CD4-positive, alpha-beta T cell treated with Interleukin-15 for 1 hour (primary cell): ENCODE measurements at places on chromosomes 2 and 18.

GRCh38 chr2:79721966-79722365 is 209.1 kb downstream of the CTNNA2 start:
- DNase-seq: no peak

DNA sequence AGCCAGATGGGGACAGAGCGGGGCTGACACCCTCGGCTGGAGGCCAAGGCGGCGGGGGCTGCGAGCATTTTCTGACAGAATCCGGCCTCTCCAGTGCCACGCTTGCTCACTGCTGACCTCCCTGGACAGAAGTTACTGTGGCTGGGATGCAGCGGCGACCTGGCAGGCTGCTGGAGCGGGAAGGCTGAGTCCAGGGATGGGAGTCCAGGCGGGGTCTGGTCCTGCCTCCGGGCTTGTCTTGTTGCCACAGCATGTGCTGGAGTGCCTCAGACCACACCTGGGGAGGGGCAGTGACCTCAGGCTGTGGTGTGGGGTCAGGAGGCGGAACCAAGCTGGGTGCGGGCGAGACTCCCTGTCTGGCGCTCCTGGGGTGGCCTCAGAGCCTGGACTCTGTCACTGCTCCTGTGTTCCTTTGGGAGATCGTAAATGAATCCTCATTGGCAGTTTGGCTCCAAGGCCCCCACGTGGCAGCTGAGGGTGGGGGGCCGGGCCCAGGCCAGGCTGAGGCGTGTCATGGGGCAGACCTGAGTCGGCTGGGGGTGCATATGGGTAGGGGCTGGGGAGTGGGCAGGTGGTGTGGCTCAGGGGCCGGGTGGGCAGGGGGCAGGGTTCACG is 5.5 kb downstream of the BOK start:
- no peak for DNase-seq

DNA sequence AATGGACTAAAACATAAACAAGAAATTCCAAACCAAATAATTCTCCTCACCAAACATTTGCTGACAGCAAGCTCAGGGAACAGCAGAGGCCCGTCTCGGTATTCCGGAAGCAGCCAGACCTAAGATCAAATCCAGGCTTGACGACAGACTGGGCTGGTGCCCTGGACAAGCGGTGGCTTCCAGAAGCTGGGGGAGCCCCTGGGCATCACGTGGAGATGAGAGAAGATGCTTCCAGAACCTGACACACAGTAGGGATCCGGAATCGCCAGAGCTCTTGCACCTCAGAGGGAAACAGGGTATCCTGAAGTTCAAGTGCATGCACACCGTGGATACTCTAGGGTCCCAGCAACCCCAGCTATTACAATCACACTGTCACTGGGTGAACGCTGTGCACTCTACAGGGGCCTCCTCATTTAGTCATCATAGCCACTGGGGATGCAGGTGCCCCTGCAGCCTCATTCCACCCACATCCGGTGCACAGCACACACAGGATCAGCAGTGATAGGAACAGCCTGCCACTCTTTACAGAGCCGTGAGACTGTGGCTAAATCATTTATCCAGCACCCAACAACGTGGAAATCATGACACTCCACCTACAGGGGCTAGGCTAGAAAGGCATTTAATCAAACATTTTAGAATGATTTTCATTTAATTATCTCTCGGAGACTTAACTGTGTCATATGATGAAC is 102.6 kb downstream of the HDAC4 start:
- peak; percentile 75 for DNase-seq

- DNase-seq: no peak
These were observed 84.8 kb upstream of the RND3 start for GRCh38 chr2:150572194-150572766.

- DNase-seq: peak; percentile 28
These were observed 1.9 kb upstream of the MEIS1 start for GRCh38 chr2:66432801-66433694.

DNA sequence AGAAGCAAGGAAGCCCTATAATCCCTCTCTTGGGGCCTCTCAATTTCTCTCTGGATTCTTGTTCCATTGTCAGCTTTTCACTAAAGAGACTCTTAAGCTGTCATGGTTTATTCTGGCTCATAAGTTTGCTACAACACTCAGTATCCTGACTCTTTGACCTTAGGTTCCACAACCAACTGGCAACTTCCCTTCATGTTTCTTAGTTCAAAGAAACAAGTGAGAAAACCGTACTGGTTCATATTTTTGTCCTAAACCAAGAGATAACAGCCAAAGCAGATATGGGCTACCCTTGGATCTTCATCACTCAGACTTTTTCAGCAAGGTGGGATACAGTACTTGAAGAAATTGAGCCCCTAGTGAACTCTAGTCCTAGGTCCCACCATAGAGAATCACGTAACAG is 109.9 kb upstream of the CRIM1 start:
- DNase-seq: no peak

DNA sequence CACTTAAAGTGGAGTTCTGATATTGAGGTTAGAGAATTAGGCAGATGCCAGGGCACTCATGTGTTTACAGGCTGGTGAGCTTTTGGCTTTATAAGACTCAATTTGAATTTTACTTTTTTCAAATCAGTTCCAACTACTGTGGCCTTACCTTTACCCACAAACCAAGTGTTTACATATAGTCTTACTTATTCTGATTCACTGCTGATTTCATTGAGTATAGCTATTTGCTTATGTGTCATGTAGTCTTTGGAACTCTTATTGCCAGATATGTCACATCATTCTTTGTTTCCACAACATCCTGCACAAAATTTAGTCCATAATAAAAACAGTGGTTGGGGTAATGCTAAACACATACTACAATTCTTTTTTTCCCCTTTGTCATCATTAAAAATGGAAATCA is 96.5 kb downstream of the XIRP2 start:
- no peak for DNase-seq

- DNase-seq: no peak
These were observed 98.7 kb downstream of the ANKRD44 start for GRCh38 chr2:197211881-197212342.

- DNase-seq: no peak
These were observed 76.3 kb downstream of the HNMT start for GRCh38 chr2:138040616-138041015.

DNA sequence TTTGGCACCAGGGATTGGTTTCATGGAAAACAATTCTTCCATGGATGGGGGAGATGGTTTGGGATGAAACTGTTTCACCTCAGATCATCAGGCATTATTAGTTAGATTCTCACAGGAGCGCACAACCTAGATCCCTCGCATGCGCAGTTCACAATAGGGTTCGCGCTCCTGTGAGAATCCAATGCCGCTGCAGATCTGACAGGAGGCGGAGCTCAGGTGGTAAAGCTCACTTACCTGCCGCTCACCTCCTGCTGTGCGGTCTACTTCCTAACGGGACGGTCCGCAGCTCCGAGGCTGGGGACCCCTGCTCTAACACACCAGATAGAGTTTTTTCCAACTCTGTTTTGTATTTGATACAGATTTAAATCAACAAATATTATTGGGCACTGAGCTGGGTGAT is 286.5 kb downstream of the MTX2 start:
- DNase-seq: no peak

- DNase-seq: no peak
These were observed 61.5 kb downstream of the ADNP2 start for GRCh38 chr18:80170395-80171053.

GRCh38 chr2:132911726-132912724 is 242.0 kb upstream of the LYPD1 start:
- DNase-seq: no peak

DNA sequence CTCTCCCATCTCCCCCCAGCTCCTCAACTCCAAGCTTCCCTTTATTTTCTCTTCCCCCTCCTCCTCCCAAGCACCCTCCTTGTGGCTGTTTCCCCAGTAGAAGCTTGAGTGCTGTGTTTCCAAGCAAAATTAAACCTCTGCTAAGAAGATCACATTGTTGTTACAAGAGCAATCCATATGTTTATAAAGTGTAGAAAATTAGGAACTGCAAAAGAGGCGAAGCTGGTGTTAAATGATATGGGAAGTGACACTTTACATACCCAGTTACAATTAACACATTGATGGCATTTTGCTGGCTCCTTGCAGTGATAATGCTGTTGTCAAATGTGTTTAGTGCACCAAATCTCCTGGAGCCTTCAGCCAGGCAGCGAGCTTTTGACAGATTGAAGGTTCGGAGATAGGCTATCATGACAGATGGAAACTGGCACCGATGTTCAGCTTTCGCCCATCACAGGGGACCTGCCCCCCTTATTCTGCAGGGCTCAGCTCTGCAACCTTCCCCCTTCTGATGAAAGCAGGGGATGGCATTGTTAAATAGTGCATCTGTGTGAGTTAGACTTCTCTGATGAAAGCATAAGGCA is 259.8 kb upstream of the ATP5MC3 start:
- DNase-seq: no peak

DNA sequence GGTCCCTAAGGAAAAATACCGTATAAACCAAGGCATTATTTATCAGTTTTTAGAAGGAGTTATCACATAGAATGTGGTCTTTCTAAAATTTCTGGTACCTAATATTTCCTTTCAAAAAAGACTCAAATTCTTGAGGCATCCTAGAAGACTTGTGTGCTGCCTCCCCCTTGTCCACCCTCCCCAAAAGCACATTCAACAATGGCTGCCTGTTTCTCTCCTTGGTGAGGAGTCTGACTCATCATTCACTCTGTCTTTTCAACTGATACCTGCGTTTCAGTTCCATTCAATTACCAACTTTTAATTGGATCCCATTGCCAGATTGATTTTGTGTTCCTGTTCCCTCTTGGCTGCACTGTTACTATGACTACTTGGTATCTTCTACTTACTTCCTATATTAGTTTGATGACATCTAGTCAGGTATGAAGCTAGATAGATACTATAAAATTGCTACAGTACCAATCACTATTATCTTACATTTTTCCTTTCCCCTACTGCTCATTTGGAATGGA is 72.9 kb downstream of the XRCC5 start:
- no peak for DNase-seq

DNA sequence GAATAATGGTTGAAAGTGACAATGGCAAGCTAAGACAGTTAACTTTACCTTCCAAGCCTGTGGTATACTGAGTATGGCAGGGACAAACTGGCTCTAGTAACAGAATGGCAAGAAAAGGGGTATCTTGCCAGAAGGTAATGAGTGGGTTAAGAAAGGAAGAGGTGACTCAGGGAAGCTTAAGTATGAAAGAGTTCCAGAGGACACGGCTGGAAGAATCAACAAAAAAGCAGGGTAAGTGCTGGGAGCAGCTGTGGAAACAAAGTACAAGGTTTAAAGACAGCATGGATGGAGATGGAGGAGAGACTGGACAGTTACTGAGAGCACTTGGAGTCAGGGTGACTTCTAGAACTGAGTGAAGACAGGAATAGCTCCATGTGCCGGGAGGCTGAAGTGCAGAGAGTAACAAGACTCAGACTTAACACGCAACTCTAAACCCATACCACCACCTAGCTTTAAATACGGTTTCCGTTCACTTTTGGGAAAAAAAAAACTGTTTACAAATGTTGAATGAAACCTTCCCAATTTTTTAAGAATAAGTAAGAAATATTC is 69.0 kb downstream of the REV1 start:
- DNase-seq: no peak

DNA sequence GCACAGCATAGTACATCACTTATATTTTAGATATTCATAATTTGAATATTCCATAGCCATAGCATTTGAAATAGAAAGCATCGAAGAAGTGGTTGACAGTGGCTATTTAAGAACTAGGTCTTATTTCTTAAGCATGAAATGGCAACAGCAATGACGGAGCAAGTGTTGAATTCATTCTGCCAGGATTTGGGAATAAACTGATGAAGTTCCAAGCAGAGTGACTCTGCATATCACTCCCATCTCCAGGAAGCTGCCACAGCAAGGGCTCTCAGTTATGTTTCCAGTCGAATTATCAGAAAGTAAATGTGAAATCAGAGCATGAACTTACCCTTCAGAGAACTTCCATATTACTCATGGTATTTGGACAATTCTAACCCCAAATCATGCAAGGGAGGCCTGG is 208.1 kb downstream of the IKZF2 start:
- DNase-seq: no peak

DNA sequence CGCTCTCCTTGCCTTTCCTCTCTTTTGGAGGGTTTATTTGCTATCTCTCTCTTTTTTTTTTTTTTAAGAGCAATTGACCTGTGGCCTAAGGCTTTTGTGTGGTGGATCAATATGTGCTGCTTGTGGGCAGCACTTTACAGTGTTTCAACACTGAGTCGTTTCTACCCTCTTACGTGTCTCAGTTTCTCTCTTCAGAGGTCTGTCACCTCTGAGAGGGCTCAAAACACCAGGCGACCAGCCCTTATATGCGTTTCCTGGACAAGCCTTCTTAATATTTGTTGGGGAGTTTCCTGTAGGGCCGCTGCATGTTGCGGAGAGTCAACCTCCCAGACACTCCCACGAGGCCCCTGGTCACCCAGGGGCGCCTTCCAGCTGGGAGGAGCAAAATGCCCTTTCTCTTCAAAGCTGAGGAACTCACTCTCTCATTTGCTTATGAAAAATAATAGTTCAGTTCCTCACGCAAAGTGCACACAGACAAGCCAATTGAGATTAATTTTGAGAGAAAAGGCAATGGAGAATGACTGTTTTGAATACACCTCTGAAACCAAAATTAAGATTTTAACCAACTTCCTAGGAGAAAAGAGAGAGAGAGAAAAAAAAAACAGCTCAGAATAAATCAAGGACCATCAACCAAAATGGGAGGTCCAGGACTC is 96.3 kb upstream of the B3GNT2 start:
- no peak for DNase-seq

DNA sequence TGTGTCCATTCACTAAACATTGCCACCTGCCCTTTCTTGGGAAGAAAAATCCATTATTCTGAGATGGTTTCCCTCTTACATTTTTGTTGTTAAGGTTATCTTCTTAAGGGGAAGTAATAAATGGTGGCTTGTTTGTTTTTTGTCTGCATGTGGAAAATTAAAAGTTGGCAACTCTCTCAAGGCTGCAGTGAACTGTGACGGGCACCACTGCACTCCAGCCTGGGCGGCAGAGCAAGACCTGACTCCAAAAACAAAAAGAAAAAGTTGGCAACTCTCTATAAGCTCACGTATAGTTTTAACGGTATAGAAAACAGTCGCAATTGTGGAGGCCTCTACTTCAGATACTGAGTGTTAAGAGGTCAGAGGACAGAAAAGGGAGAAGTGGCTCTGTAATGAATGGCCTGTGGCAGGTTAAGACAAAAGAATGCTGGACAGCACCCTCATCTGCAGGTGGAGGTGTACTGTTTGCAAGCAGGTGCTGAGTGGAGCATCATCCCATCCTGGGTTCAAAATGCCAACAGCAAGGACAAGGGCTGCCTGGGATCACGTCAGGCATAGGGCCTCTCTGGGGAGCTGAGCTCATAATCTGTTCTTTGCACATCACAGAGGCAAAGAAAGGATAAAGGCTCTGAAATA is 16.7 kb downstream of the L3MBTL4 start:
- no peak for DNase-seq

- no peak for DNase-seq
These were observed 118.6 kb downstream of the RTP5 start for GRCh38 chr2:241988146-241988545.

DNA sequence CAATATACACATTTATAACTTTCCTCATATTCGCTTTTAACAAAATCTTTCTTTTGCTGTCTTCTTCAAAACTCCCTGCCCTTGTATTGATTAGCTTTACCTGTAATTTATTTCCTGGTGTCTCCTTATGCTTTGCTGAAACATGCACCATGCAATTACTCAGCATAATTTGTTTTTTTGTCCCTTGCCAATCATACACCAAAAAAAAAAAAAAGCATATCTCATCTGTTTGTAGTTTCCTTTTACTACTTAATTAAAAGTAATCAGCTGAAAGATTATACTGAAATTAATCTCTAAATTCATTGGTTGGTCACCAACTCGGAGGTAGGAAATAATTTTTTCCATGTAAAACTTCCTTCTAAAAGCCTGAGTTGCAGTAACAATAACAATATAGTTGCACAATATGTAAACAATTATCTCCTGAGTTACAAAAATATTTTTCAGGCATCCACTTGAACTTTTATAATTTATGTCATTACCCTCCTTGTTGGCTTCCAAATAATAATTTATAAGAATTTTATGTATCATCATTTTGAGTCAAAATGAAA is 53.0 kb upstream of the ROCK1 start:
- DNase-seq: no peak
